ENCODE measurements at places on chromosomes 4 and X. TPM values are rescaled to one million over a fixed set of nuclear protein-coding genes. Genes with fewer than 3 reads are reported as not detected.
A peak's percentile ranks its signal among the peaks of the same experiment; 100 is the strongest.

Gene CTAG1A
- not detected for total RNA-seq

Gene USP51
- total RNA-seq: 2.1 TPM

Gene SOX3
- total RNA-seq: not detected

Gene SMAD1
- 1.5 TPM for total RNA-seq

- no peak for DNase-seq
Measured at GRCh38 chr4:130573742-130574141, 1477.8 kb downstream of the C4orf33 start.

DNA sequence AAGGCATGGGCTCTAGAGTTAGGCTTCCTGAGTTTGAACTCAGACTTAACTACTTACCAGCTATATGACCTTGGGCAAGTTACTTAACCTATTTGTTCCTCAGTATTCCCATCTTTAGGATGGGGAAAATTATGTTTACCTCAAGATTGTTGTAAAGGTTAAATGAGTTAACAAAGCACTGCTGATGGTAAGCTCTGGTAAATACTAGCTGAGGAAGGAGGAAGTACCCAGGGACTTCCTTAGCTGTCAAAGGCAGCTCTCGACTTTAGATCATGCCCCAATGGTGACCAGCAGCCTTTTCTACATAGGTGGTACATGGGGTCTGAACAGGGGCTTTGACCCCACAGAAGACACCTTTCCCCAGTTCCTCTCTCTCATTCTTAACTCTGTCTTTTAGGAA, 20.1 kb downstream of the ATP7A start:
- DNase-seq: no peak

DNA sequence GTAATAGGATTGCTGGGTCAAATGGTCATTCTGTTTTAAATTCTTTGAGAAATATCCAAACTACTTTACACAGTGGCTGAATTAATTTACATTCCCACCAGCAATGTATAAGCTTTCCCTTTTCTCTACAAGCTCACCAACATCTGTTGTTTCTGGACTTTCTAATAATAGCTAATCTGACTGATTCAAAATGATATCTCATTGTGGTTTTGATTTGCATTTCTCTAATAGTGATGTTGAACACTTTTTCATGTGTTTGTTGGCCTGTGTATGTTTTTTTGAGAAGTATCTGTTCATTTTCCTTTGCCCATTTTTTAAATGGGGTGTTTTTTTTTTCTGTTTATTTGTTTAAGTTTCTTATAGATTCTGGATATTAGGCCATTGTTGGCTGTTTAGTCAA, 659.0 kb upstream of the GNPDA2 start:
- no peak for DNase-seq

GRCh38 chr4:95092766-95093165, 335.0 kb downstream of the BMPR1B start:
- no peak for DNase-seq

- DNase-seq: no peak
Measured at GRCh38 chr4:76981644-76982043, 32.1 kb downstream of the SEPTIN11 start.

DNA sequence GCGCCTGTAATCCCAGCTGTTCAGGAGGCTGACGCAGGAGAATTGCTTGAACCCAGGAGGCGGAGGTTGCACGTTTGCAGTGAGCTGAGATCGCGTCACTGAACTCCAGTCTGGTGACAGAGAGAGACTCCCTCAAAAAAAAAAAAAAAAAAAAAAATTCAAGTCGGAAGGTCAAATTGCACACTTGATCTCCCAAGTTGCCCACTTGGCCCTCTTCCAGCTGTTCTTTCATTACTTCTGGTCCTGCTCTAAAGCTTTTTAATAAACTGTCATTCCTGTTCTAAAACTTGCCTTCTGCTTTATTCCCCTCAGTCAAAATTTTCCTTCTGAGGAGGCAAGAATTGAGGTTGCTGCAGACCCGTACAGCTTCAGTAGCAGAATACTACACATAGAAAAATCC, 2358.0 kb downstream of the ARAP2 start:
- DNase-seq: no peak

GRCh38 chr4:181078196-181078595, 1165.0 kb upstream of the TENM3 start:
- DNase-seq: no peak

DNA sequence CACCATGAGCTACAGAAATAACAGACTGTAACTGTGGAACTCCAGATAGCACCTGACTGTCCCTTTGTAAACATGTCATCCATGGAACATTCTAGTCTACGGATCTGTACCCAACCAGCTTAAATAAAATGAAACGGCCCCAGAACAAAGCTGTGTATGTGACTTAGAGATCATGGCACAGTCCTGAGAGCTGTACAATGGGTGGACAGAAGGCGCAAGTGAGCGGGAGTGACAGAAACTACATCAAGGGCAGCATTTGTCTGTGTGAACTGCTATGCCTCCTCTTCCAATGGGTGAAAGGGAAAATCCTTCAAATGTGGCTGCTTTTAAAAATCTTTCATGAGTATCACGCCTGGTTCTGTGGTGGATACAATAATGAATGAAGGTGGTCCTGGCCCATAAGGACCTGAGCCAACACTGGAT, 72.5 kb downstream of the FAT1 start:
- no peak for DNase-seq

DNA sequence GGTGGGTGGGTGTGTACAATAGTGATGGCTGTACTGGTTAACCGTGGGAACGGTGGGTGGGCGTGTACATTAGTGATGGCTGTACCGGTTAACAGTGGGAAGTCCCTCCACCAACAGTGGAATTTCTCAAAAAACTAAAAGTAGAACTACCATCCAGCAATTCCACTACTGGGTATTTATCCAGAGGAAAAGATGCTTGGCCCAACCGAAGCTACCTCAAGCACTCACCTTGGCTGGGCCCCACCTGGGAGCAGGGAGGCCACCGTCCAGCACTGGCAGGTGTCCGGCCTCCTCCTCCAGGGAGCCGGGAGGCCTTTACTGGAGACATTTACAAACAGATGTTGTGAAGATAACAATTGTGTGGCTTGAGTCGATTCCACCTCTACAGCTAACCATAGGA, 6.0 kb upstream of the MAEA start:
- no peak for DNase-seq

- DNase-seq: no peak
Measured at GRCh38 chr4:183409934-183410333, 34.5 kb upstream of the CDKN2AIP start.

GRCh38 chrX:154546354-154547244, at the start of gene G6PD:
TSS of gene G6PD (minus strand) at chrX:154546846. CDS start at chrX:154546155, 691 bp downstream.
- DNase-seq: peak; percentile 67

GRCh38 chr4:182825786-182826185, 91.4 kb downstream of the DCTD start:
- DNase-seq: no peak

DNA sequence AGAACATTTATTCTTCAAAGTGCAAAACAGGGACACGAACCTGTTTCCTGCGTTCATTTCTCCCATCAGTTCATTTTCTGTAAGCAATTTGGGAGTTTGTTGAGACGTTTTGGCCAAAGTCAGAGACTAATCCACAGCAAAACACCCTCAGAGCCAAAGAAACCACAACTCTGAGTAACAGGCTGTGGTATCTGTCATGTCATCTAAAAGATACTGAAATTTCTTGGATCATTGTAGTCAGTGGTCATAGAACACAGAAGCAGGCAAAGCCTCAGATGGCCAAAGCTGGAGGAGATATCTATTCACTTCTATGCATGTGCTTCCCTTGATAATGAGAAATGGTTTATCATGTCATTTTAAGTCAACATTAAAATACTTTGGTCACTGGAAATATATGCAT, 485.6 kb upstream of the GALNT7 start:
- no peak for DNase-seq

- no peak for DNase-seq
Measured at GRCh38 chr4:110068248-110068647, 130.2 kb downstream of the ELOVL6 start.
